Esophagus squamous epithelium (tissue), 5 donors: ENCODE measurements at places on chromosomes 2 and 18.

DNA sequence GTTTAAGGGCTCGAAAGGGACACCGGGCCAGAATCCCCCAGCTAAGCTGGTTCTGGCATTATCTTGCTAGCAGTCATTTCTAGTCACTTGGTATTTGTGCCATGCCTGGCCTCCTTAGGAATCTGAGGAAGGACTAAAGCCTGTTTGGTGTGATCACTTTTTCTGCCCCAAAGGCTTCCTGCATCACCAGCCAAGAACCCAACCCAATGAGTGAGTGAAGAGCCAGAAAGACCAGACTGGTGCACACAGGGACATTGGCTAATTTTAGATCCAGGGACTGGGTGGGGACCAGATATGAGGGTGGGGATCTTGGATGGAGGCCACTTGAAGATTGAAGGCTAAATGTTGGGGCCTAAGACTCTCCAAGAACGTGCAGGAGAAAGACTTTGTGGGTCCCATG lies 411.9 kb upstream of the TNP1 start:
- DNase-seq, result no peak

GRCh38 chr18:57188851-57189557 lies 42.1 kb downstream of the BOD1L2 start:
- no peak for DNase-seq

DNA sequence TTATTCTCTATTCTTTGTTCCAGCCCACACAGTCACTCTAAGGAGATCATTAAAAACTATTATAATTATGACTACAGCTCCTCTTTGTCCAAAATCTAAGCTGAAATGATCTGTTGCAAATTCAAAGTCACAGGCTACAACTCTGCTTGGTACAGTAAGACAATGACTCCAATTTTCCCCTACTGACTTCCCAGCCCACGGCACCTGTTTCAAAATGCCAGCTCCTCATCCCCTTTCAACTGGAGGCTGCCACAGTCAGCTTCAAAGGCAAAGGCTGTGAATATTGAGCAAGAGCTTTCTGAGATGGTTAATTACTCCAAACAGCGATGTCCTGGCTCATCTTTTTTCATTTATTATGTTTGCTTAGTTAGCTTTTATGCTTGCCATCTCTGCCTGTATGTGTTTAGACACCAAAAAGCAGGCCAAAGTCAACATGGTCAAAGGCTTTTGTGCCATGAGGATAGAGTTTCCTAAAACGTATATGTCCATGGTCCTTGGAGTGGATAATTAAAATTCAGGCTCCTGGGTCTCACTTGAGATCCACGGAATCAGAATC lies 141.1 kb downstream of the DOCK10 start:
- no peak for DNase-seq

DNA sequence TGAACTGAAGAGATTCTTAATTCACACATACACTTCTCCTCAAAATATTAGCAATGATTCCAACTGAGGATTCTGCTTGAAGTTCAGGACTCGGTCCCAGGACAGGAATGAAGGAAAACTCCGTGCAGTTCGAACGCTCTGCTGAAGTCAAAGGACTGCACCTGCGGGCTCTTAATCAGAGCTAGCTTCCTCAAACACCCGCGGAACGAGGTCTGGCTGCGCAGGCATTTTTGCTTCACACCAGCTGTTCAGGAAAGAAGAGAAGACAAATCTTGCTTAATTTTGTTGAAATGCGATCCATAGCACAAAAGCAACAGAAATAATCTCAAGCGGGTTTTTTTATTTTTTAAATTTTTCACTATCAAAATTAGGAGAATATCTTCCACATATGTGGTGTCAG lies 175.6 kb downstream of the LAMA1 start:
- DNase-seq, result no peak

- DNase-seq, result no peak
These were observed 43.8 kb upstream of the FN1 start for GRCh38 chr2:215479536-215480240.

DNA sequence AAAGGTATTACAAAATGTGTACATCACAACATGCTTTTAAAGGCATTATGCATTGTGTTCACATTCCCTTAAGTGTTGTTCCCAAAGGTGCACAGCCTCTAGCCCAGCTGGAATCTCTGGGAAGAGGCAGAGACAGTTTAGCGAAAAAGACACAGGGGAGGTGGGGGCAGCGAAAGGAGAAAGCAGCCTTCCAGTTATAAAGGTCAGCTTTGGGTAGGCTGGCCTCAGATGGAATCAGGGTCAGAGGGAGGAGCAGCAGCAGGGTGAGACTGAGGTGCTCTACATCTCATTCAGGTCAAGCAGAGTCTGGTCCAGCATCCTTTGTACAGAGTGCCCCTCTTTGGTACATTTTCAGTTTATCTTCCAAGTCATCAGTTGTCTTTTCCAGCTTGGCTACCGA lies 68.6 kb downstream of the ASXL2 start:
- no peak for DNase-seq

- no peak for DNase-seq
These were observed 124.0 kb upstream of the CAVIN2 start for GRCh38 chr2:191970867-191971266.

GRCh38 chr18:3703732-3704176 lies 253.8 kb downstream of the TGIF1 start:
- DNase-seq, result no peak

GRCh38 chr2:241655516-241656189 lies 18.2 kb downstream of the ATG4B start:
- DNase-seq, result no peak

DNA sequence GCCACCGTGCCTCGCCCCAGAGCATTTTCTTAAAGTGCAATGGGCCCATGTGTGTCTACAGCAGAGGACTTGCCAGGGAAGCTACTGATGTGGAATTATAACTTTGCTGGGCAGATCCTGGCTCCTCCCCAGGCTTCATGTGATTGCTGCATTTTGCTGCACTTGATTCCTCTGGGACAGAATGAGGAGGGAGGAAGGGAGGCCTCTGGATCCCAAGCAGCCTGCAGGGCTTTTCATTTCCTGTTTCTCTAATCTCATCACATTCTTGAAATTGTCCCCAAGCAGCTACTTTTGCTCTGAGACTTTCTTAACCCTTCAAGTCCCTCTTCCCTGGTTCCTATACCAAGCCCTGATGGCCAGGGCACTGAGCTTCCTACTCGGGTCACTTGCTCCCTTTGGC lies 134.4 kb upstream of the SEC11C start:
- no peak for DNase-seq

GRCh38 chr2:43484323-43484930 lies 111.4 kb downstream of the THADA start:
- DNase-seq, result no peak
